Right atrium auricular region (tissue), 2 donors: ENCODE measurements at places on chromosomes 16 and 17. TPM values are rescaled to one million over a fixed set of nuclear protein-coding genes. Genes with fewer than 3 reads are reported as not detected.

DNA sequence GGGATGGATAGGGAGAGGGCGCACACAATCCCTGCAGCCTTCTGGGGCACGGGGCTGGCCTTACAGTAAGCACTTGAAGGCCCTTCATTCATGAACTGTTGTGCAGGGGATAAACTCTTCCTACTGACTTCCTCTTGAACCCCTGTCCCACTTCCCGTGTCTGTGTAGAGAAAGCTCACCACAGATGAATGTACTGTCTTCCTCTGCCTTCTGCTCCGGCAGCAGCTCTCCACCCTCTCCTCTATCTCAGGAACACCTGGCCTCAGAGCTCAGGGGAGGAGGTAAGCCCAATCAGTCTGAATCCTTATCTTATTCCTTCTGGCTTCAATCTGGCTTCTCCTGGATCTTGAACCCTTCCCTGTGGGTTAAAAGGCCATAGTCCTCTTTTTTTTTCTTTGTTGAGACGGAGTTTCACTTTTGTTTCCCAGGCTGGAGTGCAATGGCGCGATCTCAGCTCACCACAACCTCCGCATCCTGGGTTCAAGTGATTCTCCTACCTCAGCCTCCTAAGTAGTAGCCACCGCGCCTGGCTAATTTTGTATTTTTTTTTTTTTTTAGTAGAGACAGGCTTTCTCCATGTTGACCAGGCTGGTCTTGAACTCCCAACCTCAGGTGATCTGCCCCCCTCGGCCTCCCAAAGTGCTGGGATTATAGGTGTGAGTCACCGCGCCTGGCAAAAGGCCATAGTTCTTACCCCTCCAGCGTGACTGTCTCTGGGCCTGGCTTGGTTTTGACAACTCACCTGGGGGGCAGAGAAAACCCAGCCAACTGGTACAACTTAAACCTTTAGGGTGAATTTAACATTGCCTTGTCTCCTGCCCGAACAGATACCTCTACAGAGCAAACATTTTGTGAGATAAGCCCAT lies 7.2 kb upstream of the SLC52A1 start:
- DNase-seq, result no peak

DNA sequence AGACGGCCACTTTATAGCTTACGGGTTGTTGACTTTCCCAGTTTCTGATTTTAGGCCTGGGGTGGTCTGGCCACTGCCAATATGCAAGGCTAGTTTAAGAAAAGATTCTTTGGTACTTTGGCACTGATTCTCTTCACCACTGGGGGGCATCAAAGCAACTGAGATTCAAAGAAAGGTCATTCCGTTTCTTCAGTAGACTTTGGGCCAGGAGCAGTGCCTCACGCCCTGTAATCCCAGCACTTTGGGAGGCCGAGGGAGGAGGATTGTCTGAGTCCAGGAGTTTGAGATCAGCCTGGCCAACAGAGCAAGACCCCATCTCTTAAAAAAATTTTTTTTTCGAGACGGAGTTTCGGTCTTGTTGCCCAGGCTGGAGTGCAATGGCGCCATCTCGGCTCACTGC lies 53.0 kb downstream of the RPA1 start:
- DNase-seq, result no peak

DNA sequence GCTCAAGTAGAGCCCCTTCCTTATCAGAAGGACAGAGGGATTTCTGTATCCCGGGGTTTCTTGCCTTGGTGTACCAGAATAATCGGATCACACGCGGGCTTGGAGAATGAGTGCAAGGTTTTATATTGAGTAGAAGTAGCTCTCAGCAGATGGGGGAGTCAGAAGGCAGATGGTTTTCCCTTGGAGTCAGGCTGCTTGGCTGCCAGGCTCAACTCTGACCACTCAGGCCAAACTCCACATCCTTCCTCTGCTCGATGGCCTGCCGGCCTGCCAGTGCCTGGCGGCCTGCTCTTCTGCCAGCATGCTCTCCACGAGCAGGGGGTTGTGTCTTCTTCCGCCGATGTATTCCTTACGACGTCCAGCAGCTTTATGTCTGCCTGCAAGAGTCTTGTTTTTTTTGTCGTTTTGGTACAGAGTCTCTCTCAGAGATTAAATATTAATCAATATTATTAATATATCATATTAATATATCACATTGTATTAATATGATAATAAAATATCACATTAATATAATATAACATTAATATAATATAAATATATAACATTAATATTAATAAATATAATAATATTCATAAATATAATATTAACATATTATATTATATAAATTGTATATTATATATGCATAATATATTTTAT lies 229.2 kb upstream of the WSCD1 start:
- no peak for DNase-seq

- DNase-seq, result no peak
Observed at GRCh38 chr16:85157813-85158742, 45.8 kb upstream of the CIBAR2 start.

DNA sequence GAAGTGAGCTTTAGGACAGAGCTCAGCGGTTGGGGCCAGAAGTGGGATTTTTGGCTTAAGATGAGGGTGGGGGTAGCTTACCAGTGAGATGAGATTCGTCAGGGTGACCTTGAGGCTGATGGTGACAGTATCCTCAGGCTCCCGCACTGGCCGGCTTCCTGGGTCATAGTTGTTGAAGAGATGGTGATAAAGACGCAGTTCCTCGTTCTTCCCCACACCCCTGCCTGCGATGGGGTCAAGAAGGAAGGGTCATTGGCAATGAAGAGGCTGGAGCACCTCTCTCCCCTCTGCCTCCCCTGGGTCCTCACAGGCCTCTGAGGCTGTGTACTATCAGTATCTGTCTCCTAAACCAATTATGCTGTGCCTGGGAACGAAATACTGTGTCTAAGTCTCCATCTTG lies 358 bp downstream of the CHRNE start:
- no peak for DNase-seq

GRCh38 chr17:8063761-8064534 lies 23.6 kb downstream of the ALOX12B start:
- no peak for DNase-seq

VTN gene
- 5.4 TPM for total RNA-seq

CTRL gene
- total RNA-seq, result not detected

CIBAR2 gene
- not detected for total RNA-seq

FBXW10 gene
- not detected for total RNA-seq

KRT15 gene
- total RNA-seq, result not detected

JPT1 gene
- total RNA-seq, result 15.8 TPM
